ENCODE measurements at places on chromosomes 13 and 19. TPM values are rescaled to one million over a fixed set of nuclear protein-coding genes. Genes with fewer than 3 reads are reported as not detected.

Gene IZUMO4
- 80.8 TPM for total RNA-seq

Gene ZNF534
- total RNA-seq: 0.44 TPM

Gene SLITRK1
- total RNA-seq: not detected

Gene PSG2
- total RNA-seq: not detected

Gene ZNF845
- 17.4 TPM for total RNA-seq

Gene PNMA8B
- total RNA-seq: 0.32 TPM

Gene NCR1
- not detected for total RNA-seq

Gene CERS1
- not detected for total RNA-seq

Gene MCEMP1
- total RNA-seq: not detected

Gene ENOX1
- not detected for total RNA-seq

Gene SYNE4
- 3.4 TPM for total RNA-seq

Gene OLFM2
- total RNA-seq: not detected

Gene GRWD1
- total RNA-seq: 38.6 TPM

Gene TMPRSS9
- total RNA-seq: not detected

Gene ERICH4
- not detected for total RNA-seq

Gene TMEM145
- total RNA-seq: not detected

Measured in B cell (primary cell).